ENCODE measurements at places on chromosomes 1 and 21.
A peak's percentile ranks its signal among the peaks of the same experiment; 100 is the strongest.

DNA sequence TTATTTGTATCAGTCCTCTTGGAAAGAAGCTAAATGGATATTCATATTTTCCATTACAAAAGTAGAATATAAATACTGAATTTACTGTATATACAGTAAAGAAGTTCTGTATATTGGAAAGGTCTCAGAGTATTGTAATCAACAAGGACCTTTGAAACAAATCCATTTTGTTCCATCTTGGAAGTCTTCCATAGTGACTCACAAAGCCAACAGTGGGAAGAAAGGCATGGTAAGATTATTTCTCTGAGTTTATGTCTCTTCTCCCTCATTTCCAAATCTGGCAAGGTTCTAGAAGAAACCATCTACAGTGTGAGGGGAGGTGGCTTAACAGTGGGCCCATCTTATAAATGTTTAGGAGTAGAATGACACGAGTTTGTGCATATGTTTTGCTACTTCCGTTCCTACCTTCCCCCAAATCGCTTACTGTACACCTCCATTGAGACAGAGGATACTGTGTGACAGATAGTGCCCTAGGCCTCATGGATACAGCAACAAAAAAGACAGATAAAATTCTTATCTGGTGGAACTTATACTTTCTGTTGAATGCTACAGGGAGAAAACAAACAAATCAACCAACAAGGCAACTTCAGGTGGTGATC, 22.1 kb upstream of the SSX2IP start:
- no peak for DNase-seq

- peak; percentile 60 for DNase-seq
Measured at GRCh38 chr21:32726839-32727686, 750 bp downstream of the SYNJ1 start.

- DNase-seq: no peak
Measured at GRCh38 chr1:220335668-220336067, 63.4 kb upstream of the RAB3GAP2 start.

- DNase-seq: no peak
Measured at GRCh38 chr1:245768596-245768995, 613.8 kb downstream of the KIF26B start.

DNA sequence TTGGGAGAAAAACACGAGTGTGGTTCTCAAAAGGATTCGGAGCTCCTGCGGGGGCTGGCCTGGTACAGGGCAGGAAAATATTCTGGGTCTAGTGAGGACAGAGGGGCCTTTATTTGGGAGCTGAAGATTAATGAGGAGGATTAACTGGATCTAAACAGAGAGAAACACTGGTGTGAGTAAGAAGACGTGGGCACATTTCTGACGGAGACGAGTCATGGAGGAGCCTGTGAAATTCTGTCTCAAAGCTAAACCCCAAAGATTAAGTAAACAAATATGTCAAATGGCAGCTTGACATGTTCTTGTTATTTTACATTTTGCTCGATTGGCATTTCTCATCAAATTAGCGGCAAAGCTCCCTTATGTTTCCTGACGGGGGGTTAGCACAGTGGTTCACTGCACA, 12.8 kb downstream of the PROK1 start:
- DNase-seq: no peak

- DNase-seq: no peak
Measured at GRCh38 chr21:43944757-43945156, 67.4 kb upstream of the TRAPPC10 start.

DNA sequence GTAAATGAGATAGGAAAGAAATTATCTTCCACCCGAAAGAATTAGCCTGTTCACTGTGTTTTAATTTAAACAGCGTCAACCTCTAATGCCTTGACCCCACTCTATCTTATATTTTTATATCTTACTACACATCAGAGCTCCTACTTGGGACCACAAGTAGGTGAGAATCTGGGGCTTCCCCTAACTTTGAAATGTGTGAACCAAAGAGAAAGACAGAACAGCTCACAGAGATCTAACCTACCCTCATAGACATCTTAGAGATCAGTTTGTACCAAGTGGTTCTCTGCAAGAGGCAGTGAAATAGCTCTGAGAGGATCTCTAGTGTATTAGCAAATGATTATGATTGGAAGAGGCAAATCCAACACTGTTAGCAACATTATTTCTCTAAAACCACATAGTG, 31.0 kb upstream of the IFI16 start:
- DNase-seq: no peak

All from ELF-1 (cell line).